Stimulated activated CD4-positive, alpha-beta T cell treated with anti-CD3 and anti-CD28 coated beads, TNF-alpha, amount 100 ng/mL, for 24 hours (primary cell): ENCODE measurements at places on chromosomes 12 and 14.

- no peak for DNase-seq
These were observed 57.0 kb downstream of the TEAD4 start for GRCh38 chr12:3016191-3016590.

DNA sequence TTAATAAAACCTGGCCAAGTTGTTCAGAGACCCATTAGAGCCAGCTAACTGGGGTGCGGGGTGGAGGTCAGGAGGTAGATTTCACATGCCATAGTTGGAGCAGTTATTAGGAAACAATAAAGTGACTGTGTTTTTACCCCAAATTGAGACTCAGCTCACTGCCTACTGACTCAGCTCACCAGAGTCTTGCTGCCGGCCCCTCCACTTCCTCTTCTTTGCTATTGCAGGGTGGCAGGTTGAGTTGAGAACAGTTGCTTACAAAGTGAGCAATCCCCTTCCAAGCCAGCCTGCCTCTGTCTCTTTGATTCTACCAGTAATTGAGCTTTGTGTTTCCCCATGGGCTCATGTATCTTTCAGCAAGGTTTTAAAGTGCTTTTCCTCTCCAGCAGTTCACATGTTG lies 12.9 kb downstream of the ST8SIA1 start:
- peak; percentile 31 for DNase-seq

- no peak for DNase-seq
These were observed 1319.1 kb downstream of the TMEM121 start for GRCh38 chr14:106845286-106846087.

DNA sequence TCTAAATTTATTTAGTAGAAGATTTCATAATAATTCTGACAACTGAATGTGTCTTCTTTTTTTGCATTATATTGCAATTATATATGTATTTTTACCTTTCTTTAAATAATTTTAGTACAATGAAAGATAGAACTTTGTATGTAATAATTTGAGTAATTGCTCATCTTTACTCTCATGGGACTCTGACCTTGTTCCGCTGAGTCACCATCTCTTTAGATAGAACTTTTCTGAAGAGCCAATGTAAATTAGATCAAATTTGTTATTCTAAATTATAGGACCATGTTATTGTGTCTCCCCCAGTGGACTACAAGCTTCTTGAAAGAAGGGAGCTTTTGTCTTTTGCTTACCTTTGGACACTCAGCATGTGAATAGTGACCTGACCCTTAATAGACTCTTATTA lies 96.1 kb downstream of the TRHDE start:
- no peak for DNase-seq

- DNase-seq = no peak
These were observed 170.9 kb upstream of the BMP4 start for GRCh38 chr14:54127526-54127925.

GRCh38 chr12:68611806-68612160 lies 1.1 kb downstream of the RAP1B start:
- no peak for DNase-seq

DNA sequence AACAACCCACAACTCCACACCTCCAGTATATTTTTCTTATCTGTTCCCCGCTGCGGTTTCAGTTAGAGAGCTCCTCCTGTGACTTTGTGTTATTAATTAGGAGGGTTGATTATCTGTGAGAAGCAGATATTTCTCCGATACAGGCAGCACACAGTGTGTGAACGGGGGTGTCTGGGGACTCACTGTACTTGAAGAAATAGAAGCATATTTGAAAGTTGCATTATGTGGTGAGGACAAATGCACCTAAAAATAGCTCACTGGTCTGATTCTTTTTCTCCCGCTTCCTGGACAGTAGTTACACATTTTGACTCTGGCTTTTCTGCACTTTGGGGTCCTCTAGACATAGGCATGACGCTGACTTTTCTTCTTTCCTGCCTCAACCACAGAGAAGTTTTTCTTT lies 277.7 kb downstream of the VRK1 start:
- no peak for DNase-seq

- no peak for DNase-seq
These were observed 189.5 kb downstream of the KCNC2 start for GRCh38 chr12:75020068-75020557.

- no peak for DNase-seq
These were observed 36.6 kb downstream of the DCAF4 start for GRCh38 chr14:72962829-72963312.

GRCh38 chr12:14332482-14332881 lies 33.0 kb upstream of the ATF7IP start:
- no peak for DNase-seq

- no peak for DNase-seq
These were observed 90.6 kb upstream of the RTL1 start for GRCh38 chr14:100994082-100994481.

GRCh38 chr14:58861586-58861985 lies 223.8 kb downstream of the DACT1 start:
- no peak for DNase-seq

GRCh38 chr14:65804439-65805112 lies 392.0 kb downstream of the FUT8 start:
- no peak for DNase-seq

- no peak for DNase-seq
These were observed 119.6 kb downstream of the LRRIQ1 start for GRCh38 chr12:85155791-85156190.

- DNase-seq = no peak
These were observed 4.1 kb upstream of the FAM222A start for GRCh38 chr12:109709401-109709991.

DNA sequence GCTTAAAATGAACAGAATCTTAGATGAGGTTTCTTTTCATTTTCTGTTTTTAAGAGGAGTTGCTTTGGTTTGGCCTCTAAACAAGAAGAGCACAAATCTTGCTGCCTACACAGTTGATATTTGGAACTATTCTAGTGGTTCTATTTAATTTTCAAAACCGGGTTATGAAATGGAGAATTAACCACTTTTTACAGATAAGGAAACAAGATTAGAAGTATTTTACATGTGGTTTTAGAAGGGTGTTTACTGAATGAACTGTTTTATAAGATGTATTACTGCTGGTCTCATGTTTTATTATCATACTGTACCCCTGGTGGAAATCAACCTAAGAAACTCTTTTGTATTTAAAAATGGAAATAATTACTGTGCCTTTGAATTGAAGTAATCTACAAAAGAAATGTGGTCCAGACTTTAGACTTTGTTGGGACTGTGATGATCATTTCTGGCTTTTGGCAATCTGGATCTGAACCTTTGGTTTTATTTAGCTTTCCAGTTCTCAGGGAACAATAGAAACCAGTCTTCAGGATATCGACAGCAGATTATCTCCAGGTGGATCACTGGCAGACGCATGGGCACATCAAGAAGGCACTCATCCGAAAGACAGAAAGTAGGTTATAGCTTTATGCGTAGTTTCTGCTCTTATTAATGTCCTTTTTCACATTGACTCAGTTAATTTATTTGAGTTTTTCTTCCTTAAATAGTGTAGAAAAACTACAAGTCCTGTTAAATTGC lies 43.2 kb downstream of the TBK1 start:
- no peak for DNase-seq

GRCh38 chr12:42119085-42119633 lies 25.5 kb downstream of the GXYLT1 start:
- DNase-seq = no peak

DNA sequence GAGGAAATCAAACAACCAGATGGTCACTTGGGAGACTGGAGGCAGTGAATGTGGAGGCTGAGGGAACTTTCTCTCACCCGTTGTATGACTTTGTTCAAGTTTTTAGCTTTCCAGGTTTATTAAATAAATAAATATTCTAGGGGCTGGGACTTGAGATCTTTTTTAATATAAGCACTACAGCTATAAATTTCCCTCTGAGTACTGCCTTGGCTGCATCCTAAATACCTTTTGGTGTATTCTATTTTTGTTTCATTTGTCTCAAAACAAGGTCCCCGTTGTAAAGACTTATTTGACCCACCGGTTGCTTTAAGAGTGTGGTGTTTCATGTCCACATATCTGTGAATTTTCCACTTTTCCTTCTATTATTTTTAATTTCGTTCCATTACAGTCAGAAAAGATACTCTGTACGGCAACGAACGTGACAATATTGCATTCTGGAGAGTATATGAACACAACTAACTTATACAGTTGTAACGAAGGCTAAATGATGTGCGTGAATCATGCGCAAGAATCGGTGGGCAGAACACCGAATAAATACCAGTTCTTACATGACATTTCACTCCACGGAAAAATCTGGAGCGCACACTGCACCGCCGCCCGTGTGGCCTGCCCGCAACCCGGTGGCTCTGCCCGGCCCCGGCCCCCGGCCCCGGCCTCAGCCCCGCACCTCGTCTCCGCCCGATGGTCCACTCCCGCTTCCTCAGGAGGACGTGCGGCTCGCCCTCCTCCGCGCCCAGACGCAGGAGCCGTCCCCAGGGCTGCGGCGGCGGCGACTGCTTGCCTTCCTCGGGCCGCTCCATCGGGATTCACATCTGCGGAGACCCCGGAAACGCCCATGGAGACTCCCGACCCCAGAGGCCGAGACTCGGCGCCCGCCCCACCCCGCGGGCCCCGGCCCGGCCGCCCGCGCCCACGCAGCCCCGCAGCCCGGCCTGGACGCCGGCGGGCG lies 602 bp downstream of the CHFR start:
- DNase-seq = no peak

DNA sequence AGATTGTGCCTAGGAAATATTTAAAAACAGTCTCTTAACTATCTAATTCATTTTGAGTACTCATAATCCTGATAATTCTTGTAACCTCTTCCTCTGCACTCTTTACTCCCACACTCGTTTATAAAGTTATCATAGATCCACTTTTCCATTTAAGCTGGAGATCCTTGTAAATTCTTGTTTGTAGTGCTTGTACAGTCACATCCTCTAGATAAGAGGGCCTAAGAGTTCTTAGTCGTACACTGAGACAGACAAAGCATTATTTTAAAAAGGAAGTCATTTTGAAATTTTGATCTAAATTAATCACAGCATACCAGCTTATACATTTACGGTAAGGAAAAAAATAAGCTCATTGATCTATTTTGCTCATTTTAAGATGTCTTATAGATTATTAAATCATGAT lies 42.5 kb downstream of the LMO3 start:
- DNase-seq = no peak

GRCh38 chr12:13000925-13001774 lies 1.1 kb upstream of the HEBP1 start:
- no peak for DNase-seq

DNA sequence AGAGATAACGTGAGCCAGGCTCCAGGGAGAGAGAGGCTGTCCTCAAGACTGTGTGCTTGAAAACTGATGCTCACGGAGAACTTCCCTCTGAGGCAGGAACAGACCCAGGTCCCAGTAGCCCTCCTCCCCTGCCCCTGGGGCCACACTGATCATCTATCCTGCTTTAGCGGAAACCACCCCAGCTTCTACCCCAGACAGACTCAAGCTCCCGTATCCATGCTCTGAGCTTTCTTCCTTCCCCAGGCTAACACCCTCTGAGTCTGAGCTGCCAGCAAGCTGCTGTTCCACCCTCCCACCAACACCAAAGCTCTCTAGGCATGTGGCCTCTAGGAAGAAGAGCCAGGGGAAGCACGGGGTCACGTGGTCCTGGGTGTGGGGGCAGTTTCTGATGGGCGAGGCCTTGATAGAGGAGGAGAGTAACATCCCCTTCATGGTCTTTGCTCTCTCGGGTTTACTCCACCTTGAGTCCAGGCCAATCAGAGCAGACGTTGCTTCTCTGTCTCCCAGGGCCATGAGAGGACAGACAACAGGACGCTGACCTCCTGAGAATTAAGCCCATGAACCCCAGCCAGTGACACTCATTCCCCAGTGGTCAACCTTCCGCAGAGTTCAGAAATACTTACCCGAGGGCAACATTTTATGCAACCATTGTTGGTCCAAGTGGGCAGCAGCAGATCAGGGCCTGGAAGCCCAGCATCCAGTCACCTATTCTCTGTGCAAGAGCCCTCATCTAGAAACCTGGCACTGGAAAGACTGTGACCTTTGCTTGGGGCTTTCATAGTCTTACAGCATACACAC lies 1.4 kb downstream of the PCK2 start:
- peak; percentile 74 for DNase-seq

DNA sequence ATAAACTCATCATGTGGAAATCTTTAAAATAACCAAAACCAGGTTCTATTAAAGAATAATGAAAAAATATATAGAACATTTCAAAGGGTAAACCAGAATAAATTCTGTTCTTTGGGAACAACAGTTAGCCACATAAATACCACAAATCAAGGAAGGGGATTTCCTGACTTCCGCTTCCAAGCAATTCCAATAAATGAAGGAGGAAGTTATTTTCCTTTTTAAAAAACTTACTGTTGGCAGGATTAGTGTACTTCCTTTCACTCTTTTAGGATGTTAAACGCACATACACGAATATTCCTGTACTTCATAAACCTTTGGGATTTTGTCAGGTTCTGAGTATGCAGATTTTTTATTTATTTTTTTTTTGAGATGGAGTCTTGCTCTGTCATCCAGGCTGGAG lies 13.7 kb upstream of the LIMA1 start:
- DNase-seq = no peak

GRCh38 chr12:64225626-64226025 lies 3.5 kb upstream of the KICS2 start:
- DNase-seq = no peak

DNA sequence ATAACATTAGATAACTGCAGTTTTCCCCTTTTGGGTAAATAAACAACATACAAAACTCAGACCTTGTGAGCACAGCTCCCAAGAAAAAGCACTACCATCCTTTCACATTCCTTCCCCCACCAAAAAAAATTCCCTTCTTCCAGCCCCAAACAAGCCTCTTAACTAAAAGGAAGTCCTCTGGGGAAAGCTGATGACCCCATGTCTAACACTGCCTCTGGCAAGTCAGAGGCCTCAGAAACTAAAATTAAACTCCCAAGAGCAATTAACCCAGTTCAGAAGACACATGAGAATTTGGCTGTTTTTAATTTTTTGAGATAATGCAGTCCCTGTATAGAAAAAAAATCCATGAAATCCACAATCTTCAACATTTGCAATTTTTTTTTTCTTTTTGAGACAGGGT lies 127.7 kb downstream of the SPTSSA start:
- DNase-seq = no peak

- DNase-seq = no peak
These were observed 1.3 kb downstream of the HOXC5 start for GRCh38 chr12:54033980-54034784.

DNA sequence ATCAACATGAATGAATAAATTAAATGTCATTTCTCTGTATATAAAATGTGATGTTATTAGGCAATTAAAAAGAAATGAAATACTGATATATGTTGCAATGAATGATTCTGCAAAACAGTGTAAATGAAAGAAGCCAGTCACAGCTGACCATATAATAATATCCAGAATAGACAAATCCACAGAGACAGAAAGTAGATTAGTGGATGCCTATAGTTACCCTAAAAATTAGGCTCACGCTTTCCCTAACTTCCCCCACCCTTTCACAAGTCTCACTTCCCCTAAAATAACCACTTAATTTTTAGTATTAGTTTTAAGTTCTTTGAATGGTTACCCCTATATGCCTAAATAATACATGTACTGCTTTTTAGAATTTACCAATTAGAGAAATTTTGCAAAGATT lies 348.9 kb upstream of the FAR2 start:
- no peak for DNase-seq
